ENCODE measurements at places on chromosomes 12 and 14. TPM values are rescaled to one million over a fixed set of nuclear protein-coding genes. Genes with fewer than 3 reads are reported as not detected.

PTHLH gene
- total RNA-seq, result 1.2 TPM

TCL1B gene
- not detected for total RNA-seq

TROAP gene
- 0.93 TPM for total RNA-seq

C12orf54 gene
- total RNA-seq, result not detected

All from right cardiac atrium (tissue), 5 donors.